ENCODE measurements at places on chromosomes 12 and 14.

GRCh38 chr14:99203801-99204200 is 68.2 kb downstream of the BCL11B start:
- no peak for DNase-seq

DNA sequence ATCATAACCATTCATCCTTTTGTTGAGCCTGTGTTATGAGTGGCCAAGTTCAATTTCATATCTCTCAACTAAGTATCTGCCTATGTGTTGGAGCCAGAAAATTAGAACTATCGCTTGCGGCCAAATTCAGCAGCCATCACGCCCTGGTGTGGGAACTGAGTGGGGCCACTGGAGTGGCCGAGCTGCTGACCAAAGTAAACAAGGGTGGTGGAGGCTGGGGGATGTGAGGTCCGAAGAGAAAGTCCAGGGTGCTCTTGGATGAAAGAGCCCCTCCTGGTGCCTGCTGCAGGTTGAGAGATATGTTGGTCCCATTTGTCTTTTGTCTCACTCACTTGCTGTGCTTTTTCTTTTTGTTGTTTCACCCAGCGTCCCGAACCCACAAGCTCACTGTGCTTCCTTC is 14.9 kb downstream of the ADGRD1 start:
- DNase-seq = no peak

GRCh38 chr14:66306101-66306500 is 180.1 kb upstream of the CCDC196 start:
- DNase-seq = no peak

DNA sequence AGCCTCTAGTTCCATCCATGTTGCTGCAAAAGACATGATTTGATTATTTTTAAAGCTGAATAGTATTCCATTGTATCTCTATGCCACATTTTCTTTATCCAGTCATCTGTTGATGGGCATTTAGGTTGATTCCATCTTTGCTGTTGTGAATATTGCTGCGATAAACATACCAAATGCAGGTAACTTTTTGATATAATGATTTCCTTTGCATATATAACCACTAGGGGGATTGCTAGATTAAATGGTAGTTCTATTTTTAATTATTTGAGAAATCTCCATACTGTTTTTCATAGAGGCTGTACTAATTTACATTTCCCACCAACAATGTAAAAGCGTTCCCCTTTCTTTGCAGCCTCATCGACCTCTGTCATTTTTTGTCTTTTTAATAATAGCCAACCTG is 342.5 kb downstream of the MDGA2 start:
- no peak for DNase-seq

DNA sequence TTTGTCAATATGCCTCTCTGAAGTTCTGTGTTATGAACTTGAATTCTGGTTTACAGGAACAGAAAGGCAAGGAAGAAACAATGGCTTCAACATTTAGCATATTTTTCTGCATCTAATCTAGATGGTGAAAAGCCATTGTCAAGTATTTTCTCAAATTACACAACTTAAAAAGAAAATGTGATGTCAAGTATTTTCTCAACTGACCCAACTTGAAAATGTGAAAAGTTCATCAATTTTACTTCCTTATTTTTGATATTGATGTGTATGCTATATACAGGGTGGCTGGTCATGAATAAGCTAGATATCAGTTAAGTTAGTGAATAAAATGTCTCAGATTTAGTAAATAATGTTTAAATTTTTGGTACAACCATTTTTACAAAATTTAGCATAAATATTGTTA is 196.7 kb downstream of the ALX1 start:
- no peak for DNase-seq

DNA sequence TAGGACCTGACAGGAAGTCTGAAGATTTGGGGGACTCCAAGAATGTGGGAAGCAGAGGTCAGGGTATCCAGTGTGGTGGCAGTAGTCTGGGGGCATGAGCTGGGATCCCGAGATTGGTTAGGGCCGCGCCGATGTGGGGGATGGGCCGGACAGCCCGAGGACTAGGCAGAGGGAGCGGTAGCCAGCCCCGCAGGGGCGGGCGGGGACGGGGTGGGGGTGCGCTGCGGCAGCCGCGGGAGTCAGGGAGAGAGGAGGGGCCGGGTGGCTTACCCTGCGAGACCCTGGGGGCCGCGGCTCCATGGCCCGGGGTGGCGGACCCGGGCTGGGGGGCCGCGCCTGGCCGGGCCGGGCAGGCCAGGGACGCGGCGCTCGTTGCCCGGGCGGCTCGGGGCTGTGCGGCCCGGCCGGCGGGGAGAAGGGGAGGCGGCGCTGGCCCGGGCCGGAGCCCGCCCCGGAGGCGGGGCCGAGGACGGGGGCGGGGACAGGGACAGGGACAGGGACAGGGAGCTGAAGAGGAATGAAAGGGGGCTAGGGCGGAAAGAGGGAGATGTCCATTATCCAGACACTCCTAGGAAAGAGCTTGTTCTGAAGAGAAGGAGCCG is 5.6 kb downstream of the ZNF385A start:
- no peak for DNase-seq

- DNase-seq = no peak
These were observed 24.6 kb upstream of the SERPINA1 start for GRCh38 chr14:94412671-94413638.

GRCh38 chr12:109428037-109428629 is 49.0 kb downstream of the KCTD10 start:
- DNase-seq = peak; percentile 64

DNA sequence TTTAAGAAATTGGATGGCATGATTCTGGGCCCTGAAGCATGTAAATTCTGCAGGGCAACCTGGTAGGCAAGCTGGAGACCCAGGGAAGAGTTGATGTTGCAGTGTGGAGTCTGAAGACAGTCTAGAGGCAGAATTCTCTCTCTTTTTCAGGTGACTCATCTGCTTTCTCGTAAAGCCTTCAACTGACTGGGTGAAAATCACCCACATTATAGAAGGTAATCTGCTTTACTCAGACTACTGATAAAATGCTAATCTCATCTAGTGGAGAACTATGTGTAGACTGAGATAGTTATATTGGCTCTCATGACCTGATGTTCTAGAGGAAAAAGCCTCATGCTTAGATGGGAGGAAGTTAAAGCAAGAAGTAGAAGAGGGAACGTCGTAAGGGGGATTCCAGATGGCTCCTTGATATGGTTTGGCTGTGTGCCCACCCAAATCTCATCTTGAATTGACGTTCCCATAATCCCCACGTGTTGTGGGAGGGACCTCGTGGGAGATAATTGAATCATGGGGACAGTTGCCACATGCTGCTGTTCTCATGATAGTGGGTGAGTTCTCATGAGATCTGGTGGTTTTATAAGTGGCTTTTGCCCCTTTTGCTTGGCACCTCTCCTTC is 723.8 kb downstream of the BCL11B start:
- no peak for DNase-seq

DNA sequence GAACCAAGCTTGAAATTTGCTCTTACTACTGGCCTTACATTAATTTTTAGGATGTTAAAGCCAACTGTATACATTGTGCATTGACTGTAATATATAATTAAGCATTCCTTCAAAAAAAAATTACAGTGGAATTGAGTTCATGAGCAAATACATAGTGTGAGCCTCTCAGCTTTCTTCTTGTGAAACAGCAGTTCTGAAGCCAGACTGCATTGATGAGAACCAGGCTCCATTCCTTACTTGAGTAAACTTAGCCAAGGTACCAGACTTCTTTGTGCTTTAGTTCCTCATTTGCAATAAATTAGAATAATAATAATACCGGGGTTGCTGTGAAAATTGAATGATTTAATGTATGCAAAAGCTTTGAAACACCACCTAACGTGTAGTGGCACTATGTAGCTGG is 169.5 kb downstream of the ANO4 start:
- DNase-seq = no peak

DNA sequence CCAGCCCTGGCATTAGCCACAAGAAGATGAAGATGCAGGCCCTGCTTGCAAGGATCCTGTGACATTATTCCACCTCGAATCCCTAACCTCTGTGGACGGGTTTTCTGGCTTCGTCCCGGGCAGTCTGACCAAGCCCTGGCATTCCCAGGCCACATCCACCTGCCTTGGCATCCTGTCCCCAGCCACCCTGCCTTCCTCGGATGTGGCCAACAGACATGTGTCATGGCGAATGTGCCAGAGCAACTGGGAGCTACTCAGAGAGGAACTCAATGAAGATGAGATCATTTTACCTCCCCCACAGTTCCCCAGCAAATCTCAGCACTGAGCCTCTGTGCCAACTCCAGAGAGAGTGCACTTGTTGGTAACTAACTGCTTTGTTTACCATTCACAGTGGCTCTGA is 33.5 kb upstream of the KCNA5 start:
- no peak for DNase-seq

DNA sequence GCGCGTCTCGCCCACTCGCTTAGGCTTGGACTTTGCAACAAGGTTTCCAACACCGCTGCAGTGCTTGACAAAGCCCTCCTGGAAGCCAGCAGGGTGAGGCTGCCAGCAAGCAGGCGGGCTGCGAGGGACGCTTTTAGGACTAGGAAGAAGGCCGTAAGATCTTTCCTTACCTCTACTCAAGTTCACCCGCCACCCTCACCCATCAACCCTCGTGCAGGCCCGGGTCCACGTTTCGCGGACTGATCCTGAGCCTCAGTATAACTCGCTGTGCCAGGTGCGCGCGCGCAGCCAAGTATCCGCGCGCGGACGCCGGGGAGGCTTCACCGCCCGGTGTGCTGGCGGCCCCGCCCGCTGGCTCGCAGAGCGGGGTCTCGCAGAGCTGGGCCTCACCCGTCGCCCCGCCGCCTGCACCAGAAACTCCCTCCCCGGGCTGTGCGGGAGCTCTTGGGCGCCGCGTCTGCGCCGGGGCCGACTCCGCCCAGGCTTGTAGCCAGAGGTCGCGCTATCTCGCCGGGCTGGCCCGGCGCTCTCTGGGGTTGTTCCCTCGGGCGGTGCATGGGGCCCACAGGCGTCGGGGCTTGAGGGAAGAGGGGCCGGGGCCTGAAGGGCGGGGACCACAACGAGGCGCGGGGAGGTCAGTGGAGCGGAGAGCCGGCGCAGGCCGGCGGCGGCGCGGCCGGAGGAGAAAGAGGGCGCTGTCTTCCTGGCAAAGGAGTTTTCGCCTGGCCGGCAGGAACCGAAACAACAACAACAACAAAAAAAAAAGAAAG is 7.6 kb upstream of the SIX1 start:
- DNase-seq = peak; percentile 70

DNA sequence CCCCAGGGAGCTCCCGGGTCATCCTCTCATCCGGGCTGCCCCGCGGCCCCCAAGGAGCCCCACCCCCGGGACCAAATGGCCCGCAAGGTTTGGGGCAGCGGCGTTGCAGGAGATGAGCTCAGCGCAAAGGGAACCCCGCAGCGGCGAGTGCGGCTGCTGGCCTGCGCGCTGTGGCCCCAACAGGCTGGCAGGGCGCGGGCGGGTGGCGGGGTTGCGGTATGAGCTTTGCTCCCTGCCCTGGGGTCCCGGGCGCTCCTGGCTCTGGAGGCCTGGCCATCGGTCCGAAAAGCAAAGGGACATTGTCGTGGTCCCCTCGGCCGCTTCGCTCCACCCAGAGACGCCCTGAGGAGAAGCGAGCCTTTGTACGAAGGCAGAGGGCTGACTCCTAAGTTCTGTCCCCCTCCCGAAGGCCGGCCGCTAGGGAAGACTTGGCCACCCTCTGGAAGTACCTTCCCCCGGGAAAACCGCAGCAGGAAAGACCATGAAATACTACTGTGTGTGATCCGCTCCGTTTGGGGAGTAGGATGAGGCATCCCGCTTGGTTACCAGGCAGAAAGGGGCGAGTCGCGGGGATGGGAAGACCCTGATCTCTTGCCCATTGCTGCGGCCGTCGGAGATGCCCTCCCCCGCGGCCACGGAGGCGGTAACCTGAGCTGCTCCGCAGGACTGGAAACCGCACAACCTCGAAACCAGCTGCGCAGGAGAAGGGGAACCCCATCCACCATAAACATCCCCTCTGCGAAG is 620 bp upstream of the NID2 start:
- DNase-seq = peak; percentile 67

- DNase-seq = no peak
These were observed 2.0 kb downstream of the SCN8A start for GRCh38 chr12:51593021-51593420.

DNA sequence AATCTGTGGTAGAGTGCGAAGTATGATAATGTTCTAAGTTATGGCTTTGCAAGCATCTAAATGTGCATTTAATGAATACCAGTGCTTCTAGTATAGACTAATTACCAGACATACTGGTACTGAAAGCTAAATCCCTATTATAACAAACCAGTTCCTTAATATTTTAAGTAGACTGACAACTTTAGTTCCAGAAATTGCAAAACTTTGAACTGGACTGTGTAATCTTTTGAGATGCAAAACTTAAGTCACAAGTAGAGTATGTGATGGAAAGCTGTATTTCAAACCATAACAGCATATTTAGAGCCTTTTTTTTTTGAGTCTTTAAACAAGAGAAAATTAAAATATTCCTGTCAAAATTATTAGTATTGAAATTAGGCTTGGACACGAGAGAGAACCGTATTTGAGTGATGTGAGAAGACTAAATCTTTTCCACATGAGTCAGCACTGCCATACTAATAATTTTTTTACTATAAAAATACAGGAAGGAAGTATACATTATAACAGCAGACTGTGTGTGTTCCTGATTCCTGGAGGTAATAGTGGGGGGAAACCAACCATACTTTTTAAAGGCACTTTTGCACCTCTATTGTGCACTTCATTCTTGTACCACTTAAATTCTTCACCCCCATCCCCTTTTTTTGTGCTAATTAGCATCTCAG is 45.5 kb downstream of the PPM1A start:
- DNase-seq = peak; percentile 17

GRCh38 chr12:64268409-64268808 is 46.3 kb upstream of the KICS2 start:
- DNase-seq = no peak

- no peak for DNase-seq
These were observed 130.1 kb downstream of the SLC41A2 start for GRCh38 chr12:104828015-104828414.

DNA sequence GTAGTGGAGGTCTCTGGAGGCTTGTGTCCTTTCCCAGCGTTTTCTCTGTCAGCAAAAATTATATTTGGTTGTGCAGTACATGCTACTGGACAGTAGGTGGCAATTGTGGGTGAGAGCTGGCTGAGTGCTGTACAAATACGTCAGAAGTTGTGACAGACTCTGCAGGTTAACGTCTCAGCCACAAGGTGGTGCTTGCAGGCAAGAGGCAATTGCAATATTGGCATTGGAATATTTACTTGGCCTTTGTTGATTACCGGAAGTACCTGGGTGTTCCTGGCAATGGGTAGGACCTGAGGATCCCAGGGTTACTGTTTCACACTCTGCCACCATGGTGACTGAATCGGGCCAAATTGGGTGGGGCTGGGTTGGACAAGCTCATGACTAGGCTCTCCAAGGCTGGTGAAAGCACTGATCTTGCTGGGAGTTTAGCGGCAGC is 333.9 kb upstream of the LMO3 start:
- DNase-seq = peak; percentile 54

GRCh38 chr12:93015871-93016751 is 87.0 kb upstream of the EEA1 start:
- no peak for DNase-seq

DNA sequence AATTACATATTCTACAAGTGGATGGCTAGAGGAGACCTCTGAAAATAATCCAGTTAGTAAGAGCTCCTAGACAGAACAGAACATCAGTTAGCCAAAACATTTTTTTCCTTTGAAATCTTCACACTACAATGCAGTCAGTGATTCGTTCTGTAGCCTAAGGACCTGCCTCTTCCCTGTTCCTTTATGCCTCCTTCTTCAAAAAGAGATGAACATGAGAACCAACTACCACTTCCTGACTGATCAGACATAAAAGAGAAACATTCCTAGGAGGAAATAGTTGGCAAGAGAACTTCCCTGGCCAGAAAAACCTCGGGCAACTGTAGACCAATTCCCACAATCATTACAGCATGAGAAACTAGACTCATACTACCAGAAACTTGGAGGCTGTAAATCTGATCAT is 29.4 kb downstream of the ITPR2 start:
- DNase-seq = peak; percentile 34

GRCh38 chr14:95725685-95726336 is 11.9 kb upstream of the TCL1A start:
- no peak for DNase-seq

Measured in HCEC 1CT (cell line).